Hair follicular keratinocyte (primary cell): ENCODE measurements at places on chromosomes 3 and 15. TPM values are rescaled to one million over a fixed set of nuclear protein-coding genes. Genes with fewer than 3 reads are reported as not detected.

NOX5 gene
- 0.30 and 1.0 TPM in 2 replicates for total RNA-seq

MFN1 gene
- total RNA-seq, result 29.3 and 39.2 TPM in 2 replicates

NPAP1 gene
- not detected in 2 replicates for total RNA-seq

WDR93 gene
- total RNA-seq, result not detected in 2 replicates

MOBP gene
- not detected in 2 replicates for total RNA-seq

GOLGA6B gene
- not detected in 2 replicates for total RNA-seq

FURIN gene
- total RNA-seq, result 56.6 and 87.8 TPM in 2 replicates

ACAN gene
- total RNA-seq, result not detected in 2 replicates

CCR8 gene
- total RNA-seq, result not detected in 2 replicates

DOCK3 gene
- total RNA-seq, result 0.08 TPM in 1 of 2 replicates, not detected in the other

VGLL3 gene
- total RNA-seq, result 0.62 and 0.65 TPM in 2 replicates

COL7A1 gene
- 121 and 323 TPM in 2 replicates for total RNA-seq

CYP1A2 gene
- not detected in 2 replicates for total RNA-seq

CLDND1 gene
- 82.9 and 83.1 TPM in 2 replicates for total RNA-seq

NKTR gene
- 9.2 and 15.5 TPM in 2 replicates for total RNA-seq

FEZF2 gene
- total RNA-seq, result not detected in 2 replicates

THRB gene
- total RNA-seq, result 0.84 and 3.0 TPM in 2 replicates

ANKRD63 gene
- total RNA-seq, result not detected in 2 replicates

FRMD4B gene
- 39.9 and 52.8 TPM in 2 replicates for total RNA-seq

PODXL2 gene
- 2.4 and 5.5 TPM in 2 replicates for total RNA-seq

RHOA gene
- 376 and 383 TPM in 2 replicates for total RNA-seq

LTK gene
- not detected in 2 replicates for total RNA-seq

FBN1 gene
- 2.0 and 3.3 TPM in 2 replicates for total RNA-seq

DUOXA2 gene
- not detected in 2 replicates for total RNA-seq

TRA2B gene
- 146 and 157 TPM in 2 replicates for total RNA-seq

SEMA3G gene
- total RNA-seq, result 0.46 TPM in 1 of 2 replicates, not detected in the other
